ENCODE measurements at places on chromosomes 6 and 20.

DNA sequence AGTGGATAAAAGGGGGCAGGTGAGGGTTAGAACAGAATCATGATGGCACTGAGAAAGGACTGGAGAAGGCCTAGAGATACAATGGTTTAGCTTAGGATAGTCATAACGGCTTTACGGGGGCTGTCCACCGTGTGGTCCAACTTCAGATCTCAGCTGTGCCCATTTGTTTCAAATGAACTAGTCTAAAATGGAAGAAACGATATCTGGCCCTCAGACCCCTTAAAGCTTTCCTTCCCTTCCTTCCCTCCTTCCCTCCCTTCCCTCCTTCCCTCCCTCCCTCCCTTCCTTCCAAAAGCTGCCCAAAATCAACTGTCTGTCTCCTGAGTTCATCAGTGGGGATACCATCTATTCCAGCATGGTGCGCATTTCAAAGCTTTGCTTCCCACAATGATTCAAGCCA lies 27.9 kb downstream of the TRAM2 start:
- no peak overlapping the region for H3K27ac ChIP-seq
- no peak overlapping the region for H3K4me3 ChIP-seq
- H3K4me1 ChIP-seq: peaks cover 80% of the 10 kb centered on the region
- ATAC-seq: no peak
- no peaks in the 10 kb centered on the region for H3K27me3 ChIP-seq

- ATAC-seq: no peak
- no peak overlapping the region for H3K27ac ChIP-seq
- no peak overlapping the region for H3K4me3 ChIP-seq
- peaks cover 47% of the 10 kb centered on the region for H3K27me3 ChIP-seq
- H3K4me1 ChIP-seq: no peaks in the 10 kb centered on the region
Observed at GRCh38 chr20:36421641-36422040, 115.5 kb downstream of the DLGAP4 start.

GRCh38 chr20:23823621-23824324 lies 2.8 kb downstream of the CST2 start:
- no peaks in the 10 kb centered on the region for H3K36me3 ChIP-seq
- H3K27ac ChIP-seq: no peak overlapping the region
- peaks cover 9% of the 10 kb centered on the region for H3K27me3 ChIP-seq

GRCh38 chr6:135759831-135760230 lies 91.7 kb upstream of the PDE7B start:
- H3K36me3 ChIP-seq: no peaks in the 10 kb centered on the region
- H3K27me3 ChIP-seq: no peaks in the 10 kb centered on the region
- ATAC-seq: no peak
- no peak overlapping the region for H3K27ac ChIP-seq

GRCh38 chr6:167668019-167668753 lies 158.5 kb upstream of the AFDN start:
- ATAC-seq: no peak
- H3K4me3 ChIP-seq: no peak overlapping the region
- no peaks in the 10 kb centered on the region for H3K4me1 ChIP-seq

DNA sequence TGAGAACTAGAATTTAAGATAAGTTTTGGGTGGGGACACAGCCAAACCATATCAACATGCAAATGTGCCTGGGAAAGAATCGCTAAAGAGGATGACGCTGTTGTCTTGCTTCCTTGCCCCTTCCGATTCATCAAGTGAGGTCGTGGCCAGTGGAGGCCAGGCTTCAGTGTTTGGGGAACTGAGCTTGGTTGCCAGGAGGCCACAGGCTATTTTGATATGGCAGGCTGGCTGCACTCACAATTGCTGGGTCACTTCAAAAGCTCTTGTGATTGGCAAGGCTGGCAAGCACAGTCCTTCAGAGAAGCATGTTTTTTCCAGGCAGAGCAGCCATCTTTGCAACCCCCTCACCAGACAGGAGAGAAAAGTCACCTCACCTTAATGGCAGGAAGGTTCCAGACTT lies 45.8 kb downstream of the SAMD5 start:
- H3K36me3 ChIP-seq: no peaks in the 10 kb centered on the region
- no peak overlapping the region for H3K4me3 ChIP-seq
- no peak overlapping the region for H3K27ac ChIP-seq

DNA sequence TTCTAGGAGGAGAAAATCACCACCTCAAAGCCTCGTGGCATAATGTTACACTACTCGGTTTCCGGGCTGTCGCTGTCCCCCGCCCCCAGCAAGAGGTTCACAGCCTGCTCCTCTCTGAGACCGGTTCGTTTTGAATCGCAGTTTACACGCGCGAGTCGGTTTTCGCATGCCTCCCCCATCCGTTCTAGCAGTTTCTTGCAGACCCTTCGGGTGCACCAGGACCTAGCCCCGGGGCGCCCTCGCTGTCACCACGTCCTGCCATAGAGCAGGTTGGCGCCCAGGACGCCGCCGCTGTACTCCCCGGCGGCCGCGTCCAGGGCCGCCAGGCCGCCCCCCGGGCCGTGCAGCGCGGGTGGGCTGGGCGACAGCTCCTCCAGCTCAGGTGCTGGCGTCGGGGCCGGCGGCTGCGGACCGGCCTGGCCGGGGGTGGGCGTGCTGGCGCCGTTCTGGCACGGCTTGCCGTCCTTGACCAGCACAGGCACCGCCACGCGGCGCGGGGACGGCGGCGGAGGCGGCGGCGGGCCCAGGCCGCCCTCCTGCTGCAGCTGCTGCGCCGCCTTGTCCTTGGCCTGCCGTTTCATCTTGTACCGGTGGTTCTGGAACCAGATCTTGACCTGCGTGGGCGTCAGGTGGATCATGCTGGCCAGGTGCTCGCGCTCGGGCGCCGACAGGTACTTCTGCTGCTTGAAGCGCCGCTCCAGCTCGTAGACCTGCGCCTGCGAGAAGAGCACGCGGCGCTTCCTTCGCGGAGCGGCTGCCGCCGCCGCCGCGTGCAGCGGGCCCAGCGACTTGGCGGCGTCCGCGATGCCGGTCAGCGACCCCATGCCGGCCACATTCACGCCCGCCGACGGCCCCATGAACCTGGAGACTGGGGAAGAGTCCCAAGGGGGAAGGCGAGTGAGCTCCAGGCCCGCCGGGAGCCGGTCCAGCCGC lies 1.4 kb downstream of the NKX2-4 start:
- H3K4me1 ChIP-seq: peaks cover 20% of the 10 kb centered on the region
- no peak for ATAC-seq
- H3K27ac ChIP-seq: no peak overlapping the region
- H3K27me3 ChIP-seq: peaks cover 65% of the 10 kb centered on the region
- H3K36me3 ChIP-seq: peaks cover 10% of the 10 kb centered on the region

- H3K27me3 ChIP-seq: peaks cover 11% of the 10 kb centered on the region
- no peaks in the 10 kb centered on the region for H3K36me3 ChIP-seq
- H3K27ac ChIP-seq: no peak overlapping the region
- peaks cover 18% of the 10 kb centered on the region for H3K4me1 ChIP-seq
Observed at GRCh38 chr20:57092112-57092899, 174.1 kb downstream of the BMP7 start.

DNA sequence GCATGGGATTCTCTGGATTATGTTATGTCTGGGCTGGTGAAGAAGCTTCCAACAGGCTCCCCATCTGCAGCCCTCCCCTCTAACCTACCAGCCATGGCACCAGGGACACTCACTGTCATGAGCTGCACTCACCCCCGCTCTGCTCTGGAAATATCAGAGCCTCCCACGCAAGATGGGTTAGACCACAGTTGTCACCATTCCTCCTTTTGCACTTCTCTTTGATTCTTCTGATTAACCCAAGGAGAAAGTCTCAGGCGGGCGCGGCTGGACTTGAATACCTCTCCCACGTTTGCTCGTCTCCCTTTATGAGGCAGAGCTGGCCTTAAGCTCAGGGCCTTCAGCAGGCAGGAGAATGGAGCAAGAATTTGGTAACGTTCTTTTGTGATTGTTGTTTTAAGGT lies 128.1 kb downstream of the CEBPB start:
- H3K36me3 ChIP-seq: no peaks in the 10 kb centered on the region

GRCh38 chr20:23018432-23018831 lies 16.7 kb upstream of the SSTR4 start:
- no peak for ATAC-seq
- no peaks in the 10 kb centered on the region for H3K27me3 ChIP-seq
- no peaks in the 10 kb centered on the region for H3K36me3 ChIP-seq
- no peak overlapping the region for H3K27ac ChIP-seq
- H3K4me3 ChIP-seq: no peak overlapping the region
- no peaks in the 10 kb centered on the region for H3K4me1 ChIP-seq

- H3K4me1 ChIP-seq: no peaks in the 10 kb centered on the region
- H3K4me3 ChIP-seq: no peak overlapping the region
- H3K27ac ChIP-seq: no peak overlapping the region
- ATAC-seq: no peak
- H3K36me3 ChIP-seq: peaks cover 60% of the 10 kb centered on the region
- H3K27me3 ChIP-seq: no peaks in the 10 kb centered on the region
Observed at GRCh38 chr20:20519269-20519668, 151.4 kb downstream of the INSM1 start.

- H3K36me3 ChIP-seq: no peaks in the 10 kb centered on the region
- no peak overlapping the region for H3K4me3 ChIP-seq
- no peak for ATAC-seq
- peaks cover 32% of the 10 kb centered on the region for H3K4me1 ChIP-seq
Observed at GRCh38 chr6:109301418-109301817, 80.8 kb downstream of the CD164 start.

- ATAC-seq: no peak
- H3K27ac ChIP-seq: no peak overlapping the region
- peaks cover 19% of the 10 kb centered on the region for H3K4me1 ChIP-seq
- H3K36me3 ChIP-seq: no peaks in the 10 kb centered on the region
- H3K4me3 ChIP-seq: no peak overlapping the region
- H3K27me3 ChIP-seq: peaks cover 86% of the 10 kb centered on the region
Observed at GRCh38 chr20:62549499-62550086, 73.8 kb upstream of the GATA5 start.

DNA sequence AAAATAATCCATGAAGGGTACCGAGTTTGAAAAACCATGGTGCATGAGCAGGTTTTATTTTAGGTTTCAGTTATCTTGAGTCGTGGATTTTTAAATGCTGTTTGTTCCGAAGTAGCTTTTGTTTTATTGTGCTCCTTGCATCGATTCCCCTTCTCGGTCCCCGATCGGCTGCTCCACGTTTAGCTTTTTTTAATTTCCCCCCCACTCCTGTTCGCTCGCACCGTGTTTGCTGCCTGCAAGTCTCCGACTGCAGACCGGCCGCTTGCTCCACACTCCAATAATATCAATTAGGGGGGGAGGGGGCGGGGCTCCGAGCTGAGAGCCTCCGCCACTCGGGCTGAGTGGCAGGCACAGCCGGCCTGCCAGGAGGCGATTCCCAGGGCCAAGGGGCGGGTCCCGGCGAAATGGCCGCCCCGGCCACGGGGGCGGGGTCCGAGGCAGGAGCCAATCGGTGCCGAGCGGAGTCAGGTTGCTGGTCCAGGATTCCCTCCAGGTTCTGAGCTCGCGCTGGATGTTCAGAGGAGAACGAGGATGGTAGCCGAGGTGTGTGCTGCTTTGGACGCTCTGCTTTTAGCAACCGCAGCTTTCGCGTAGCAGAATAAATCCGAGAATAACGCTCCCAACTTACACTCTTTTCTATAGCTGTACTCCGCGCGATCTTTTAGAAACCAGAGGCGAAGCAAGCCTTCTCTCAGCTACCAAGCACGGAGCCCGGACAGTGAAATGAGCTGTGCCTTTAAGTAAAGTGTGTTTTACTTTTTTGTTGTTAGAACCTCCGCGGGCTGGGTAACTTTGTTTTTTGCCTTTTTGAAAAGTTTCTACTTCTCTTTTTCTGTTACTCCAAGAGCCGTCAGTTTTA lies at the start of gene EPHA7:
EPHA7 (minus strand) TSS at position 256 of the 859 bp plus-strand sequence; CDS start at position 38, 218 bp downstream.
- no peaks in the 10 kb centered on the region for H3K36me3 ChIP-seq
- no peak within 1 kb of the TSS for H3K27ac ChIP-seq

DNA sequence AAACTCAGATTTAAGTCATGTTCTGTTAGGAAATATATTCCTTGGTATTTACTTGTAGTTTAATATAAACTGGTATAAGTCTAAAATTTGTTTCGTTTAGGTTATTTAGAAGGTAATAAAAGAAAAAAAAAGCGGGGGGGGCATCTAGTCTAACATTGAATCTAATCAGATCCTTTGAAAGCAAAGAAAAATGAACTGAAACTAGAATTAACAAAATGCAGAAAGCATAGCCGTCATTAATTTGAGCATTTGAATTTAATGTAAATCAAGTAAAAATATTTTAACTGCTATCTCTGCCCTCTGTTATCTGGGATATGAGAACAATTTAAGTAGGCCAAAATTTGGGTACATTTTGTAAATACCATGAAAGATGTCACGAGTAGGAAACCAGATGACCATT lies 54.1 kb downstream of the SNX9 start:
- no peak overlapping the region for H3K4me3 ChIP-seq
- H3K27me3 ChIP-seq: no peaks in the 10 kb centered on the region
- no peak for ATAC-seq

- H3K36me3 ChIP-seq: peaks cover 46% of the 10 kb centered on the region
- no peaks in the 10 kb centered on the region for H3K27me3 ChIP-seq
- H3K27ac ChIP-seq: peak overlapping the region; percentile 86
Observed at GRCh38 chr6:30912746-30913520, 1.1 kb upstream of the VARS2 start.

DNA sequence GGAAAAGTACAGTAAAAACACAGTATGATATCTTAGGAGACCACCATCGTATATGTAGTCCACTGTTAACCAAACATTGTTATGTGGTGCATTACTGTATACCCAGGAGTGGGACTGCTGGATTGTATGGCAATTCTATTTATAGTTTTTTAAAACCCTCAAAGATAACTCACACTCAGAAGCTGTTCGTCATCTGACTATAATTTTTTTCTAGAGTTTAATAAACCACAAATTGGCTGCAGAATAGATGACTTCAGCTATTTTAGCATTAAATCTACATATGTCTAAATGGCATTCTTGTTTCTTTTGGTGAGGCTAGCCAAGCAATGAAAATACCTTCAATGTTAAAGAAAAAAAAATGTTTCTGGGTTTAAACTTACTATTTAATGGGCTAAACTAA lies 134.2 kb upstream of the BMP5 start:
- no peak overlapping the region for H3K4me3 ChIP-seq
- no peaks in the 10 kb centered on the region for H3K4me1 ChIP-seq
- H3K27ac ChIP-seq: no peak overlapping the region
- no peaks in the 10 kb centered on the region for H3K36me3 ChIP-seq

DNA sequence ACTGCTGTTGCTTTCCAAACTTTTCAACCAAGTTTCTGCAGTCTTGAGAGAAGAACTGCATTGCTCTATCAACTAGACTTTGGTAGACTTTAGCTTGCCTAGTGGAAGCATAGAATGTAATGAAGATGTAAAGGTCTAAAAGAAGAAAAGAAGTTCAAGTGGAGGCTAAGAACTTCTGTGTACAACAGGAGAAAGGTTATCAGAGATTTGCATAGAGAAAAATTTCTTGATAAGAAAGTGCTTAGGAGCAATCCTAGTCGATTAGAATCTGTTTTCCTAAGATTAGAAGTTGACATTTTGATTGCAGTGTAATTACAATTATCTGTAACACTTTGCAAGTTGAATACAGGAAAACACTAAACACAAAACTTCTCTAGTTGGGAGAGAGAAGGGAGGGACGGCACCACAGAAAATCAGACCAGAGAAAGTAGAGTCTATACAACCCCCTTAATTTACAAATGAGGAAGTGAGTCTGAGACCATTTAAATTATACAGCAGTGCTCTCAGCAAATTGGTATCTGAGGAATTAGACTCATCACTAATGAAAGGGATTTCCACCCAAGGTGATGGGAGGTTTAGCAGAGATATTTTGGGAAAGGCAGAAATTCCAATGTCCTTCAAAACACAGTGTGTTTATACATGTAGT lies 194.3 kb upstream of the MARCKS start:
- peak overlapping the region; percentile 56 for H3K27ac ChIP-seq
- H3K4me3 ChIP-seq: peak overlapping the region; percentile 1
- no peaks in the 10 kb centered on the region for H3K27me3 ChIP-seq
- peak; percentile 84 for ATAC-seq
- H3K36me3 ChIP-seq: no peaks in the 10 kb centered on the region
- peaks cover 25% of the 10 kb centered on the region for H3K4me1 ChIP-seq
